Germinal center (tissue), 1 donor: ENCODE measurements at places on chromosomes 3 and 15.

DNA sequence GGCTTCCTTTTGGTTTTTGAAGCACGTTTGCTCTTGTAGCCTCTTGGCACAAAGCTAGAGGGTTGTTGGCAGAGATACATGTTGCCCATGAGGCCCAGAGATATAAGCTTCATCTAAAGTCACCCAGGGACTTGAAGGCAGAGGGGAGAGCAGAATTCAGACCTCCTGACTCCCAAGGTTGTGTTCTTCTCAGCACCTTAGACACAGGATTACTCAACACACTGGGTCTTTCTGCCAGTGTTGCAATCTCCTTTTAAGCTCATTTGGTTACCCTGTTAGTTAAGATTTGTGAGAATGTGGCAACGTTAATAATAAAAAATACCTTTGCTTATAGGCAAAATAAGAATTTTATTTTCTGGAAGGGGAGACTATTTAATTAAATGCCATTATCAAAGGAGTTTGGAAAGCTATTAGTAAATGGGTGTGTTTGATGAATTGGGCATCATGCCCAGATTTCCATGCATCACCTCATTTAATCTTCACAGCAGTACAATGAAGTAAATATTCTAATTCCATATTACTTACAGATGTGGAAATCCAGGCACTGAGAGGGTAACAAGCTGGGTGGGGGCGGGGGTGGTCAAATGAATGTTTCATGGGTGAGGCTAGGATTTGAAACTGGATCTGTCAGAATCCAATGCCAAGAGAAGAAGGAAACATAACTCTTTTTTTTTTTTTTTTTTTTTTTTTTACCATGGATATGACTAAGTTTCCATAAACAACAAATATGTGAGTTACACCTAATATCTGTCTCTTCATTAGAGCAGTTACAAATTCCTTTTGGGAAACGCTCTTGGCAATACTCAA, 183.3 kb downstream of the NR1D2 start:
- no peak for DNase-seq

DNA sequence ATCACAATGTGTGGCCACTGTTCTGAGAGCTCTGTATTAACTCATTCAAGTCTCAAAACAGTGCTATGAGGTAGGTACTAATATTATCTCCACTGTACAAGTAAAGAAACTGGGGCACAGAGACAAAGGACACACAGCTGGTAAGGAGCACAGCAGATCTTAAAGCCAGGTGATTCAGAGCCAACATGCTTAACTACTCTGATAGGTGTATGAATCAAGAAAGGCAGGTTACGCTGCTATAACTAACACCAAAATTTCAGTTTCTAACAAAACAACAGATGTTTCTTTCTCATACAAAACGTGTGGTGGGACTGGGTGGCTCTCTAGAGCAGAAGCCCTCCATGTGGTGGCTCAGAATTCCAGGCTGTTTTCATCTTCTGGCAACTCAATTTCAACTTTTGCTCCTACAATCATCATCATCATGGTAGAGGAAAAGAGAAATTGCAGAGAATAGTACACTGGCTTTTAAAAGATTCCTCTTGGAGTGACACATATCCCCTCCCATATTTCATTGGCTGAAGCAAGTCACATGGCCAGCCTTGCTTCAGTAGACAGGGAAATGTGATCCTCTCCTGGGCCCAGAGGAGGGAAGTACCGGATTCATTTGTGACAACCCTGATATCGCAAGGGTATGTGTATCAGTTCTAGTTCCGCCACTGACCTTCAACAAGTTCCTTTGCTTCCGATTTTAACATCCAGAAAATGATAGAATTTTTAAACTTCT, 126.2 kb upstream of the PTX3 start:
- no peak for DNase-seq

DNA sequence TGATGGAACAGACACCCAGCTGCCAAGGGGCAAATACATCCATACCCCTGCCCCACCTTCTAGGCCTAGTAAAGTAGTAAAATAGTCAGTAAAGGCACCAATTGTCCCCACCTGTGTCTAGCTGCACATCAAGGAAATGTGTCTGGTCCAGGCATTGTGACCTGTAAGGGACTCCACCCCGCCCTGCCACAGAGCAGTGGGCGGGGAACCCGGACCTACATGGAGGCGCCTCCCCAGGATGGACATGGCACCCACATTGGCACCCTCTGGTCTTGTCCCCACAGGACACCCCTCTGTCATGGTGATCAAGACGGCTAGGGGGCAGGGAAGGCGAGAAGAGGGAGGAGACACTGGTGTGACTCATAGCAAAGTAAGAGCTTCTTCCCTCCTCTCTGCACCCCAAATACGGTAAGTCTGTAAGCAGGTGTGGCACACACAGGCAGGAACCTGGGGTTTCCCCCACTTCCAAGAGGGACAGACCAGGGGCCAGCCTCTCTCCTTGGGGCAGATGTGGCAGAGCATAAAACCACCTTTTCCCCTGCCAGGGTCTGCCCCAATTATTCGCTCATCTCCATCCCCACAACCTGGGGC, 13.5 kb upstream of the LINGO1 start:
- no peak for DNase-seq

GRCh38 chr3:191859531-191859930, 398.6 kb downstream of the PYDC2 start:
- no peak for DNase-seq

GRCh38 chr3:87267953-87268645, 8.3 kb downstream of the POU1F1 start:
- no peak for DNase-seq

- peak; percentile 41 for DNase-seq
Observed at GRCh38 chr15:40333922-40334492, 6.7 kb downstream of the CCDC9B start.
